Hematopoietic multipotent progenitor cell treated with erythropoietin and hydrocortisone succinate and interleukin-3 and kit ligand, for 17 days (in vitro differentiated cells): ENCODE measurements at places on chromosomes 2 and 18.

DNA sequence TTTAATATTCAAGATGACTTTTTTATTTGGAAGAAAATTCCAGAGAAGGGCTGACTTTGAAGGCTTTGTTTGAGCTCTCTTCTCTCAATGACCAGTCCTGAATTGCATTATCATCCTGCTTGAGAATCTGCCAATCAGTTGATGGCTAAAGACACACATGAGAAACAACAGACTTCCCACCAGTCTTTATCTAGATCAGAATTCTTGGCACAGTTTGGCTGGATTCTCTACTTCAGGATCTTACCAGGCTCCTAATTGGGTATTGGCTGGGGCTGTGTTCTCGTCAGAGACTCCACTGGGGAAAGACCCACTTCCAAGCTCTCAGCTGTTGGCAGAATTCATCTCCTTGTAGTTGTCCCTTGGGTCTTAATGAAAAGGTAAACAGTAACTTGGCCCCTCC lies 86.0 kb downstream of the WDSUB1 start:
- no peak for DNase-seq

DNA sequence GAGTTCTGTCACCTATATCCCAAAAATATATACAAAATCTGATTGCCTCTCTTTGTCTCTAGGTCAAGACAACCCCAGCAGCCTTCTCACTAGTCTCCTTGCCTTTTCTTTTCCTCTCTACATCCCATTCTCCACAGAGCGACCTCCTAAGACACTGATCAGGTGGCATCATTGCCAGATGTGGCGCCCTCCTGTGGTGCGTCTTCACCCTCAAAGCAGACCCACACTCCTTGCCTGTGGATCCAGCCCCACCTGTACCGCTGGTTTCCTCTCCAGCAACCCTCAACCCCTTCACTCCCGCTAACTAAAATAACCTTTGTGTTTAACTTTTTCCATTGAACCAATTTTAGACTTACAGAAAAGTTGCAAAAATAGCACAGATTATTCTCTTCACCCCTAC lies 273.3 kb downstream of the GLI2 start:
- no peak for DNase-seq

GRCh38 chr18:9947248-9947647 lies 33.4 kb downstream of the VAPA start:
- no peak for DNase-seq

DNA sequence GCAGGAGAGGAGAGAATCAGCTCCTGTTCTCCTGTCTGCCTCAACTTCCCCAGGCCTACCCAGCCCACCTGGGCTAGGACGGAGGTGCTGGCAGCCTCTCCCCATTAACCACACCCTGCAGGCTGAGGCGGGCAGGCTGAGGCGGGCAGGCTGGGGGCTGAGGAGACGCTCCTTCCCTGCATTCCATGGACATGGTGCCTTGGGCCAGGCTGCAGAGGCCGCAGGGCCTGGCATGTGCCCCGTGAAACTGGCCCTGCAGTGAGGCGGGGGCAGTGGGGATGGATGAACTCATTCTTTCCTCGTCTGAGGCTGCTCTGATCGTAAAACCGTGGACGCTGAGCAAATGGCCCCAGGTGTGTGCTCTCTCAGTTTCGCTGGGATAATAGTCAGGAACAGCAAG lies 84.7 kb upstream of the LAPTM4A start:
- no peak for DNase-seq

- no peak for DNase-seq
Measured at GRCh38 chr2:20488201-20488641, 41.3 kb downstream of the RHOB start.

- no peak for DNase-seq
Measured at GRCh38 chr2:226020176-226020575, 620.7 kb downstream of the NYAP2 start.

GRCh38 chr2:68516051-68516955 lies 48.9 kb downstream of the APLF start:
- DNase-seq = no peak

DNA sequence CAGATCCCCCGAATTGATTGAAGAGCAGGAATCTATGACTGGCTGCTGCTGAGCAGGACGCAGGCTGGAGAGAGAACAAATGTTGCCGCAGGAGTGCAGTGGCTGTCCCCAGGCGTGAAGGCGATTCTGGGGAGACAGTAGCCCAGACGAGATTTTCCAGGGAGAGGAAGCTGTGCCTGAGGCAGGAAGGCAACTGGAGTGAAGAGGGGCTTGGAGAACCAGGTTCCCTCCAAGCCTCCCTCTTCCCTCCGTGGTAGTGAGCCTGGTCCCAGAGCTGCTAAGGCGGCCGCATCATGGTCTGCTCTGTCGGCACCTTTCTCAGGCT lies 1.3 kb upstream of the NPPC start:
- DNase-seq = no peak

- DNase-seq = no peak
Measured at GRCh38 chr2:49577041-49577440, 422.7 kb upstream of the FSHR start.

DNA sequence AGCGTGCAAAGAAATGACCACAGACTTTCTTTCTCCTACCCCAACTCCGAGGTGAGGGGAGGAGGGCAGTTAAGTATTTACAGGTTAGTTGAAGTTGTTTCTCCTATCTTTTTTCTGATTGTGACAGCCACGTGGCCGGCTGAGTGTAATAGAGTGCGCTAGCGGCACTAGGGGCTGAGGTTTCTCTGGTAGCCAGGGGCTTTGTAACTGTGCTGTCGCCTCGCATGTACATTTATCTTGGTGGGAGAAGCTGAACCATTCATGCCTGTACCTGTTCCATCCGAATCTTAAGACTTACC lies 214.1 kb upstream of the STON1 start:
- DNase-seq = peak; percentile 26

DNA sequence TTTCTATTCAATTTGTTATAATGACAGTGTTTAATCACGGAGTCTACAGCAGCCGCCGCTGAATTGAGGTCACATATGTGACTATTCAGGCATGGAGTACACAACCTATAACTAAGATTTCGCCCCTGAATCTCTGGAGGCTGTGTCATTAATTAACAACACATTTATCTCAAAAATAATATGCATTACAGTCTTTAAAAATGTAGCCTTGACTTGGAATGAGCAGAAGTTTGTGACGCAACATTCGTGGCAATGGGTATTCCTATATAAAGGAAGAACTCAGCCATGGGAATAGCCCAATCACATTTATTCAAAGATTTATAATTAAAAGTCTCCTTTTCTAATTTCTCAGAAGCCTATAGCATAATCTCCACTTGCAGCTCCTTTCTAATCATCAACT lies 60.6 kb upstream of the LYPD1 start:
- DNase-seq = no peak
